ENCODE measurements at places on chromosomes 2 and 18.

DNA sequence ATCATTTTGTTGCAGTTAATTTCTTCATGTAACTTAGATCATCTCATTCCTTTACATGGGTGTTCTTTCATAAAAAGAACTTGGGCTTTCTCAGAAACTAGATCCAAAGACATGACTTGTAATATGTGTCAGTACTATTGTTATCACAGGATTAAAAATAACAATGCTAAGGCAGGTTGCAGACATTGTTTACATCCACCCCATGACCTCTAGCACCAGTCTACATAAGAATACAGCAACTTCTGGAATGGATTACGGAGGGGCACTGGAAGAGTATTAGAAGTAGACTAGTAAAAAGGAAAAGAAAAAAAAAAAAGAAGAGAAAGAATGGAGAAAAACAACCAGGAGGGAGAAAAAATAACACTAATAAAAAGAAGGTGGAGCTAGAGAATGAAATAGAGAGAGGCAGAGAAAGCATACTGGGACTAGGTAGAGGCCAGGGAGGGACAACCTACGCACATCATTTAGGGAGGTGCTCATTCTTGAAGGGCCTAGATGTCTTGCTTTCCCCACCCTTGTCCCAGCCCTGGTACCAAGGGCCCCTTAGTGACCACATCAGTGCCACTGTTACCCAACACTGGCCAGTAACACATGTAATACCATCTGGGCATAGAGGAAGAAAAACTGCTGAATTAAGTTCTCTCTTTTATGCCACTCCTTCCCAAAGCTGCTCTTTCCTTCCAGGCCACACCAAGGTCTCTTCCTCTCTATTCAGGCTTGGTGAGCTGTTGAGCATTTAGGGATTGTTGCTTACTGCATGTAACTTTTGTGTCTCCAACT is 70.6 kb upstream of the KLF7 start:
- DNase-seq = peak; percentile 41

- DNase-seq = peak; percentile 74
Measured at GRCh38 chr18:23970161-23971096, 44.1 kb upstream of the TTC39C start.

DNA sequence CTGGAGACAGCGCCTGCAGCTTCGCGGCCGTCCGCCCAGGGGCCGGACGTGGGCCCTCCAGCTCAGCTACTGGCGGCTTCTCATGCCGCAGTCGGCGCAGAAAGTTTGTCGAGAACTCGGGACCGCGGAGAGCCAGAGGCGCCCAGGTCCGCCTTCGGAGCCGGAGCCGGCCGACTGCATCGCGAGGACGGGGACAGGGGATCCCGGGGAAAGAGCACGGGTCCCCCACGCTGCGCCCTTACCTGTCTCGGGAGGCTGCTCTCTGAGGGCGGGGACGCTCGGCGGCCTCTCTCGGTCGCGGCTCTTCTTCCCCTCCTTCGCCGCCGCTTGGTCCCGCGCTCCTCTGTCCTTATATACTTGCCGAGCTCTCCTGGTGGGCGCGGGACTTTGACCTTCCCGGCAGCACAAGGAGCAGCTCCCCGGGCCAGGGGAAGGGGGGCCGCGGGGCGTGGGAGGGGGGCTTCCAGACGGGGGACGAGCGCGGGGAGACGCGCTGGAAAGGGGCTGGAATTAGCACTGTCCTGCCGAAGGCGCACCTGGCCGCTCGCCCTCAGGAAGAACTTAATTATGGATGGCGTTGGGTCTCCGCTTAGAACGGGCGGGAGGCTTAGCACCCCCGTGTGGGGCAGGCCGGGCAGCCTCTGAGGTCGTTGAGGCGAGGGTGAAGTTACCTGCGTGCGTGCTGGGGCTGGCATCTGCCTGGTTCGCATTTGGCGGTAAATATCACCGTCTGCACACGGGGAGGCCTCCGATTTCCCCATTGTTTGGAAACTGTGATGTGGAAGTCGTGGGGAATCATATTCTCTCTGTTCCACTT is at the start of gene POMC:
Gene POMC, minus strand, starts transcription at position 325 of the 817 bp plus-strand sequence. CDS start 3,808 bp downstream, outside the sequence.
- DNase-seq = peak; percentile 65

DNA sequence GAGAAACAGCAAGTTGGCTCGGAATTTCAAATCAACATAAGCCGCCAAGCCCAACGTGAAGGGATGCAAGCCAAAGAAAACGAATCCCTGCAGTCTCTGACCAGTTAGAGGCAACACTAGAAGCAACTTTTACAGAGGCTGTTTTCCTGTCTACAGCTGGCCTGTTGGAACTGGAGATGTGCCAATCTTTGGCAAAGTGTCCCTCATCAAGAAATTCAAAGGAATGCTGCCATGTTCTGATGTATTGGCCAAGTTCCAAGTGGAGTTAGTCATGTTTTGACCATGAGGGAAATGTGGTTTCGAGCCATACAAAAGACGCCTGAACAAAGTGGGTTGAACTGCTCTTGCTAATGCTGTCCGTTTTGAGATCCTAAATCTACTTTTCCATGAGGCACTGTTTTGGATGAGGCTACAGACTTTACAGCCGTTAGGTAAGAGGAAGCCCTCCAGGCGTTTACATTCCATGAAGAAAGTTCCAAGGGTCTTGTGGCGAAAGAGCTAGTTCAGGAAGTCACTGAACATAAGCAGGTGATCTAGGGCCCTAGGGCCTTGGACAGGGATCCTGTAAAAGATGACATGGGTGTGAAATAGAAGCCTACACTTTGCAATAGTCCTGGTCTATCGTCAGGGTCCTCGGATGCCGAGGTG is 140.7 kb upstream of the PXDN start:
- no peak for DNase-seq

DNA sequence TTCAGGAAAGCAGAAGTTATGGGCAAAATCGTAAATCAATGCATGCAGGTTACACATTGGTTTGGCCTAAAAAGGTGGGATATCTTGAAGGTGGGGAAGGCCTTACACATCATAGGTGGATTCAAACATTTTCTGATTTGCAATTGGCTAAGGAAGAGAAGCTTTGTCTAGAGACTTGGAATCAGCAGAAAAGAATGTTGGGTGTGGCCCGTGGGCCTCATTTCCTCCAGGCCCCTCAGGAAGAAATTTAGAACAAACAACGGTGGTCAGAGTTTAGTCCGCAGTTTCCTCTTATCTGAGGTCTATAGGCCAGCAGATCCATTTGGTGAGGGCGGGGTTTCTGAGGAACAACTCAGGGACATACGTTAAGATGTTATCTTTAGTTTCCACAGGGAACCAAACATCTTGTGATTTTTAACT is 50.9 kb upstream of the AFF3 start:
- peak; percentile 57 for DNase-seq

DNA sequence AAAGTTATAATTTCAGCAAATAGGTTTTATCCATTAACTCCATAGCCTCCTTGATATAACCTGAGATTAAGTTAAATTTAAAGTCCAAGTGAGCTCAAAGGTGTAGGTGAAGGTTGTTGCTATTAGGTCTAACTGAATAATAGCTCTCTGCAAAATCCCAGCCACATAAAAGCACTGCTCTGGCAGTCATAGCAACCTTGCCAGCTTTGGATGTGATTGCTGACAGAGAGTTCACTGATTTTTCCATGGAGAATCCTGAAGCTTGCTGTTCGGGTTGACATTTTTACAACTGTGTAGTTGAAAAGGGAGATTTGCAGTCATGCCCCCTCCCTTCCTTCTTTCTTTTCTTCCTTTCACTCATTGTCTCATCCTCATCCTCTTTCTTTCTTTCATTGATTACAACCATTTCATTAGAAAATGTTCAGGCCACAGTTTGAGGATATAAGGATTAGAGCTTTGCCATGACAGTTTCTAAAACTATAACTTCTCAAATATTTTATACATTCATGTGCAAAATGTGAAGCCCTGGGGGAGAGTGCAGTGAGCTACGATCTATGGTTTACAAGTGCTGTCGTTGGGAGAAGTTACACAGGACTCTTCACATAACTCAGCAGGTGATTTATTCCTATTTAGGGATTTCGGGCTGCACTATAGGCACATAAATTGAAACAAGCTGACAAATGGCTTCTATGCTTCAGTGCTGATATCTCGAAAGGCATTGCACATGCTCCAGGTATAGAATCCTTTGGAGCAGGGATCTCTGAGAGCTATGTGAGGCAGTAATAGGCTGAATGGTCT is 193.8 kb downstream of the LRRTM4 start:
- DNase-seq = no peak

GRCh38 chr2:83565181-83565580 is 893.9 kb downstream of the SUCLG1 start:
- DNase-seq = no peak

GRCh38 chr2:70561893-70562292 is 8.3 kb upstream of the TGFA start:
- no peak for DNase-seq

- DNase-seq = no peak
Measured at GRCh38 chr2:9063023-9063606, 59.6 kb upstream of the MBOAT2 start.

DNA sequence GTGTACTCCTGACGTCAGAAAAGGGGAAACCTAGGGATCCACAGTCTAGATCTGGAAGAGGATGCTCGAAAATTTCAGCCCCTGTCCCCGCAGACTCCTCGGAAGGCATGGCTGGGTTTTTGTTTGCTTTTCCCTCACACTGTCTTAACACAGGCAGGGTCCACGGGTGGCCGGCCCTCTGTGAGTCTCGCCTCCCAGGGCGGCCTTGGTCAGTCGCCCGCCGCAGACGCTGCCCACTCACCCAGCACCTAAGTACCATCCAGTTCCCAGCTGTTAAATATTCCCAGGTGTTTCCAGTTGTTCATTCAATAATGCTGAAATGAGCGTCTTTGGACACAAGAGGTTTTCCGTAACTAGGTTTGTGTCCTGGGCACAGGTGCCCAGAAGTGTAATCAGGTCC is 193.2 kb downstream of the TWIST2 start:
- no peak for DNase-seq

DNA sequence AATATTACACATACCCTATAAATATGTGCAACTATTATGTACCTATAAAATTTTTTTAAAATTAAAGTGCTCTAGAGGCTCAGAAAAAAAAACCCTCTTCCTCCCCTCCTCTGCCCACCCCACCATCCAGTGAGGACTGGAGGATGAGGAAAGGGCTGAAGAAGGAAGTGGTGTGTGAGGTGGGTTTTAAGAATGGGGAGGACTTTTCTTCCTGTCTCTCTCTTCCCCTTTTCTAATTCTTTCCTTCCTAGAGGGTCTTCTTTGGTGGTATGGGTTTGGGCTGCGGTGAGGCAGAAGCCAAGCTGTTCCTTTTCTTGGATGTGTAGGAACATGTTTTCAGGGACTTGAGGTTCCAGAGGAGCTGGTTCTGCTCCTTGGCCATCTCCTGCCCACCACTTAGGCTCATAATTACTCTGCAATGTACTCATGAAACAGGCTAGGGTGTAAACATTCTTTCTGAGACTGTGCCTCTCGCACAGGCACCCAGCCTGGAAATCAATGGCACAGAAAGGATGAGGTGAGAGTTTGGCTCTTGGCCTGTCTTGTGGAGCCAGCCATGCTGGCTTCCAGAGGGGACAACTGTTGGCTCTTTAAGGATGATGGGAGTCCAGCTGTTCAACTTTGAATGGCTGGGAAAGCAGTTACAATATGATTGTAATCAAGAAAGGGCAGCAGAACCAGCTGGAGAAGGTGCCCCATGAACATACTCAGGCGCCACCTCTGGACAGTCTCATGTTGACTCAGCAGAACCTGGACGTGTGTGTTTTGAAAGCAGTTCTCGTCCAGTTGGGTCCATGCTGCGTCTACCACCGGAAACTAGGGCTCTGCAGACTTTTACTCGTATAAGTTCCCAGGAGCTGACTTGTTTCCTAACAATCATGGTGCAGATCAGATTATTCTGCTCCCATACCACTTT is 38.3 kb downstream of the IL1RL2 start:
- peak; percentile 34 for DNase-seq

- no peak for DNase-seq
Measured at GRCh38 chr2:219142329-219142728, 18.3 kb downstream of the NHEJ1 start.

GRCh38 chr2:44635725-44636124 is 274.0 kb downstream of the CAMKMT start:
- DNase-seq = no peak

DNA sequence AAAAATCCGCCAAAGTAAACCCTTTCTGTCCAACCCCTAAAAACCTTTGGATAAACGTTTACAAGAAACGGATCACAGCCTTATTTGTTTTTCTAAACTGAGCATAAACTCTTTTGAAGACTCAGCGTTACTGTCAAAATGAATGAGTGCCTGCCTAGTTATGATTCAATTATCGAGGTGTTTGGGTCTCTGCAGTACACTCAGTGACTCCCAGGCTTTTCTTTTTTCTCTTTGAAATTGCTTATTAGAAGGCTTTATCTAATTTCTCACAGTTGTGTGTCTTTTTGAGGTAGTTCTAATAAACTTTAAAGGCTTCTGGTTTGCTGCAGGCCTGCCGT is 663 bp downstream of the RHBDD1 start:
- no peak for DNase-seq

DNA sequence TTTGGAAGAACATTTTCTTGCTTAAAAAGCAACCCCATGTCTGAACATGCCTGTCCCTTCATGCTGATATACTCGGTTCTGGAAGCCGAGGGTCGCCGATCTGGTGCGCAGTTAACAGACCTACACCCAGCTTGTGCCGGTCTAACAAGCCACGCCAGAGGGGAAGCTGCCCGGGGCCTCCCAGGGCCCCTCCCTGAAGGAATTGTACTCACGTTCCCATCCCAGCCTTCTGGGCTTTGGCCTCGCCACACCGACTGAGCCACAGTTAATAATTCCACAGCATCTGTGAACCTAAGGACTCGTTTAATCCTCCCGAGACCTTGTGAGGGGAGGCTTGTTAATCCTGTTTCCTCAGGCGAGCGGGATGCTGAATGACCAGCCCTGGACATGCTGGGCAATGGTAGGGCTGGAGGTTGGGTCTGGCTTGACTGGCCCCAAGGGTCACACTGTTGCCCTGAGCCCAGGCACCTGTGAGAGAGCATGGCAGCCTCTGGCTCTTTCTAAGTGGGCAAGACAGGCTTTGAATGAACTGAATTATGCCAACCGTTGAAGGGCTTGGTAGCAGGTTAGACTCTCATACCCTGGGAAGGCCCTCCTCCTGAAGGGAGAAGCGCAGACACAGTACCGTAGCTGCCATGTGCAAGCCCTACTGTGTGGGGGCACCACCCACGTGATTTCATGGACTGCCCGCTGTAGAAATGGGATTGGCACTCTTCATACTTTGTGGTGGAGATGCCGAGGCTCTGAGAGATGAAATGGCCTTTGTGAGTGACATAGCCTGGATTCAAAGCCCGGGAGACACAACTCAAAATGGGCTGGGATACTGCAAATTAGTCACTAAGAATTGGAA is 27.9 kb upstream of the ODC1 start:
- DNase-seq = no peak

GRCh38 chr2:224466304-224466895 is 64.5 kb upstream of the FAM124B start:
- no peak for DNase-seq

DNA sequence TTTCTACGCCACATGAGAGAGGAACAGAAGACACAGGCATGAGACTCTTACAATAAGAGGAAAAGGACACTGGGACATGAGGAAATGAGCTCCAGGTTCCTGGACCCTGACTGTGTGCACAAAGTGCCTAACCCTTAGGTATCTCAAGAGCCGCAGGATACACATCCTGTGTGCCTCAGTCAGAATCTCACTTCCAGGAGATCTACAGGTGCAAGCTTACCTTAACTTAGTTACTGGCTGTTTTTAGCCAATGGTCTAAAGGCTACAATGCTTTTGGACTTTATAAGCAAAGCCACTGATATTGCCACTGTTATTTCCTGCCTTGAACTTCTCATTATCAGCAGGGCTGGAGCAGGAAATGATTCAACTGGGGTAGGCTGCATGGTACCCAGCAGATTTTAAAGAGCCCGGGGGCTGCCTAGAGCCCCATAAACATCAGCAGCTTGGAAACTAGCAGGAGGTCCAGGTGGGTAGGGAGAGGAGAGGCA is 254.4 kb downstream of the ZNF521 start:
- peak; percentile 64 for DNase-seq

- no peak for DNase-seq
Measured at GRCh38 chr2:6923319-6923718, 6.1 kb downstream of the RNF144A start.

GRCh38 chr2:188506843-188507242 is 215.2 kb downstream of the GULP1 start:
- no peak for DNase-seq
